Stimulated activated CD8-positive, alpha-beta memory T cell treated with anti-CD3 and anti-CD28 coated beads, Interleukin-7, amount 100 ng/mL, for 24 hours (primary cell): ENCODE measurements at places on chromosomes 2 and 18.

DNA sequence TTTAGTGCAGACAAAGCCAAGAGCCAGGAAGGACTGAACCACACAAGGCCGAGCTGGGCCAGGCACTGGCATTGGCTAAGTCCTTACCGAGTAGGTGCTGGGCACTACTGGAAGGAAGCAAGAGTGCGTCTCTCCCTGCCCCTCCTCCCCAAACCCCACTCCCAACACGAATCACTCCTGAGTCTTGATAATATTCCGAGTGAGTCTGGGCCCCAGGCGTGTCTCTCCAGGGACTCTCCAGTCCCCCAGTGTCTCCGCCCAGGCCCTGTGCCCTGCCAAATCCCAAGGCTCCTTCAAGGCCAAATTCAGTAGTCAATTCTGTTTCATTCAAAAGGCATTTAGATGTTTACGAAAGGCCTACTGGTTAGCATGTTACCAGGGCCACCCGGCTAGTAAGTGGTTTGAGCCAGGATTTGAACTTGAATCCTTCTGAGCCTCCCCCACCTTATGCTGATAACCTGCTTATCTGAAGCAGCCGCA, 82.8 kb downstream of the GLI2 start:
- DNase-seq: no peak

DNA sequence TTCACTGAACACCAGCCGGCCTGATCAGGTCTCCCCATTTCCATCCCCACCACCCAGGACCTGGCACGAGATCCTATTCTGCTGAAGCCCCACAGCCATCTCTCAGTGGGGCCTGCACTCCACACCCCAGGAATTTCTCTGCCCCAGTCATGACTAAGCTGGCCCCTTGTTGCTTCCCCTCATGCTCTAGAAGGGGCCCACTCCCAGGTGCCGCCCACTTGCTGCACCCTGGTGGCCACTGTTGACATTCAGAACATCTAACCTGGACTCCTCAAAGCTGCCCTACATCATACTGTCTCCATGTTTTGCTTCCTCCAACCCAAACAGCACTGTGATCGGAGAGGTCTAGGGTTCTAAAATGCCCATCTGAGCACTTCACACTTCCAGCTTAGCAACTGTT, 90.7 kb upstream of the KLHL29 start:
- DNase-seq: no peak

- no peak for DNase-seq
Measured at GRCh38 chr2:58064086-58064485, 17.5 kb downstream of the VRK2 start.

DNA sequence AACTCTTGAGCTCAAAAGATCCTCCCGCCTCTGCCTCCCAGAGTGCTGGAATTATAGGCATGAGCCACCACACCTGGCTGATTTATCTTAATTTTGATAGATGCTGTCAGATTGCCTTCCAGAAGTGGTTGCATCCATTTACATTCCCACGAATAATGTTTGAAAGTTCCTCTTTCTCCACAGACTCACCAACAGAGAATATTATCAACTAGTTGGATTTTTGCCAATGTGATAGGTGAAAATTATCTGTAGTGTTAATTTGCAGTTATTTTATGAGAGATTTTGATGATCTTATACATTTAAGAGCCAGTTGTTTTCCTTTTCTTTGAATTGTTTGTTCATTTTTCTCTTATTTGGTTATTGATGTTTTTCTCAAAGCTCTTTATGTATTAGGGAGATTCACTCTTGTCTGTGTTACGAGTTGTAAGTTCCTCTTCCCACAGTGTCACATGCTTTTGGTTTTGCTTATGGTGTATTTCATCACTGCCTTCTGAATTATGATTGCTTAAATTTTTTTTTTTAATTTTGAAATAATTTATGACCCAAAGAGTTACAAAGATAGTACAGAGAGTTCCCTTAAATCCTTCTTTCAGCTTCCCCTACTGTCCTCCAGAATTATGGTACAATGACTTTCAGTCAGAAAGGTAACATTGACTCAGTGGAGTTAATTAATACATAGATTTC, 20.7 kb upstream of the NT5DC4 start:
- no peak for DNase-seq

GRCh38 chr2:236637686-236638569, 68.3 kb downstream of the ACKR3 start:
- DNase-seq: no peak

DNA sequence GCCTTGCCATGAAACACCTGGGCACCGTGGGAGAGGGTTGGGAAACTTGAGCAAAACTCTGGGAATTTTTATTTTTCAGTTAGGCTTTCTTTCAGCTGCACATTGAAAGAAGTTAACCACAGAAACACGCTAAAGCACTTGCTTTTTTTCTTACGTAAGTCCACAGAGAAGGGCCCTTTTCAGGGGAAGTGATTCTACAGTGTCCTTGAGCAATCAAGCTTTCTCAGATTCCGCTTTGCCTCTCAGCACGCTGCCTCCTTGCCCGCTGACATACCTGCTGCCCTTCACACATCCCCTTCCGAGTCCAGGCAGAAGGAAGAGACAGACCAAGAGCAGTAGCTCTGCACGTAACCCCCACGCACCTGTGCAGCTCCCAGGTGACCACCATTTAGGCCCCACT, 135.5 kb upstream of the MYT1L start:
- DNase-seq: no peak

DNA sequence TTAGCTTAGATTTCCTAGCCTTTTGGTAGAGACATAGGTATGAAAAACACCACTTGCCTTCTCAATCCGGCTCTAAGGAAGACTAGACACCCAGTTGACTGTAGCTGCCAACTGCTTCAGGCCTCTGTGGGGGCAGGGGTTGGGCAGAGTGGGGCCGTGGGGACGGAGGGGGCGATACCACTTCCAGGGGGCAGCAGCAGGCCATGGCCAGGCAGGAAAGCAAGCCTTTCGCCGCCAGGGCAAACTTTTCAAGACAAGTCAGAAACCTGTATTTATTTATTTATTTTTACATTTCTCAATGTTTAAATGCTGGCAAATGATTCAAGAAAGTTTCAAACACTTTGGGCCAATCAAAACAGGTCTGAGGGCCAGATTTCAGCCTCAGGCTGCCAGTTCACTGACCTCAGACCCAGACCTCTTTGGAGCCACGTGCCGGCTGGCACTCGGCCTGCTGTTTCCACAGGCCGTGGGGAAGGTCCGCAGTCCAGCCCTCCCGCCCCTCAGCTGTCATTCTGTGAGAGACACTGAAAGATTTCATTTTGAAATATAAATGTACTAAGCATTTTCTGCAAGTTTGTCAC, 63.8 kb downstream of the MEX3C start:
- no peak for DNase-seq

- no peak for DNase-seq
Measured at GRCh38 chr18:57518533-57518932, 68.0 kb downstream of the FECH start.

DNA sequence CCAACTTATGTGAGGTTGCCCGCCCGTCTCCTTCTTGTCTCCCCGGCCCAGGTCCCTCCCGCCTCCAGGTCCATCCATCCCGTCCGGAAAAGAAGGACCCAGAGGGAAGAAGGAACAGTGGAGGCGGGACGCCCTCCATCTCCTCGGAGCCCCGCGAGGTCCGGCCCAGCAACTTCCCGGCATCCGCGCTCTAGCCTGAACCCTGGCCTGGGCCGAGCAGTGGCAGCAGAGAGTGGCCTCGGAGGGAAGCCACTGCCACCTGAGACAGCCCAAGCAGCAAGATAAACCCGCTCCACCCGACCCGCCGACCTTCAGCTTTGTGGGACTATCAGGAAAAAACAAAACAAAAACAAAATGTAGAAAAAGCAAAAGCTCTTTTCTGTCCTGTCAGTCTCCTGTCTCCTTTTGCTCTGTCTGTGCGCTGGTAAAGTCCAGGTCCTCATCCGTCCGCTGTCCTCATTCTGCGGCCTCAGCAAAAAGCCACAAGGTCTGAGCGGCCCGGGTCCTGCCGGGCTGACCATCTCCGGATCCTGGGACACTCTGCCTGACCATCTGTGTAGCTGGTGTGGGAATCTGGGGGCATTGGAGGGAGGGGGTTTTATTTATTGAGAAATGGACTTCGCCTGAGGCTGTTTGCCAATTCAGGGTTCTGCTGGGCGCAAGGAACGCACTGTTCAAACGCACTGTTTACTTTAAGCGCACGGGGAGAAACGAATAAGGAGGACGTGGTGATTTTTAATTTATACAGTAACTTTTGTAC, 3.1 kb downstream of the DLX1 start:
- no peak for DNase-seq
